ENCODE measurements at places on chromosomes 3 and 15.

DNA sequence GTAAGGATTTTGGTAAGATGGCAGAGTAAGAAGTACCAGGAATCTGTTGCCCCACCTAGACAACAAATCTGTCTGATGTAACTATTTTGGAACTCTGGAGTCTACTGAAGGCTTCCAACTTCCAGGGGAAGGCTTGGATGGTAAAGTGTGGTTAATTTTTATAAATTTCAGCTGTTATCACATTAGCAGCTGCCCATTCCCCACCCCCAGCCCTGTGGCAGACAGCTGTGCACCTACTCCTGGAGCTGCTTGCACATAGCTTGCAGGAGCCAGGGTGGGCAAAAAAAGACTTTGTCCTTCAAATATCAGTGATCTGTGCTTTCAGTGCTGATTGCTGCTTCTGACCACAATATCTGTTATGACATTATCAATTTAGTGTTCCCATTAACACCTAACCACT is 47.4 kb downstream of the FRMD5 start:
- DNase-seq: no peak

- no peak for DNase-seq
These were observed 92.3 kb downstream of the SMAD3 start for GRCh38 chr15:67157521-67158252.

GRCh38 chr3:157718800-157719199 is 215.6 kb upstream of the VEPH1 start:
- no peak for DNase-seq

GRCh38 chr3:196169836-196170240 is 41.4 kb downstream of the ZDHHC19 start:
- no peak for DNase-seq

GRCh38 chr15:79973456-79974195 is 2.6 kb upstream of the BCL2A1 start:
- DNase-seq: no peak

- no peak for DNase-seq
These were observed 534.9 kb downstream of the MECOM start for GRCh38 chr3:169128579-169128978.

- DNase-seq: no peak
These were observed 148.4 kb downstream of the B3GALNT1 start for GRCh38 chr3:160956785-160957184.

DNA sequence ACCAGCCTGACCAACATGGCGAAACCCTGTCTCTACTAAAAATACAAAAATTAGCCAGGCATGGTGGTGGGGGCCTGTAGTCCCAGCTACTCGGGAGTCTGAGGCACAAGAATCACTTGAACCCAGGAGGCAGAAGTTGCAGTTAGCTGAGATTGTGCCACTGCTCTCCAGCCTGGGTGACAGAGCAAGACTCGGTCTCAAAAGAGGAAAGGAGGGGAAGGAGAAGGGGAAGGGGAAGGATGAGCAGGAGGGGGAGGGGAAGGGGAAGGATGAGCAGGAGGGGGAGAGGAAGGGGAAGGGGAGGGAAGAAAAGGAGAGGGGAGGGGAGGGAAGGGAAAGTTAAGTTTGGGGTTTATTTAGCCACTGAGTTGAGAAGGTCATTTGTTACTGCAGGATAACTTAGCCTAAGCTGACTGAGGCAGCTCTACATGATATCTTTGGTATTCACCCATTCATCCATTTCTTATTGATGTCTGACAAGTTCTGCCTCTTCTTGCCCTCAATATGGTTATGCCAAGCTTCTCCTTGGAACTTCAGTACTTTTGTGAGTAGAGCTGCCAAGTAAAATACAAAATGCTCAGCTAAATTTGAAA is 15.9 kb upstream of the ABHD2 start:
- no peak for DNase-seq

- no peak for DNase-seq
These were observed 2.9 kb downstream of the KLHL24 start for GRCh38 chr3:183638101-183638852.

DNA sequence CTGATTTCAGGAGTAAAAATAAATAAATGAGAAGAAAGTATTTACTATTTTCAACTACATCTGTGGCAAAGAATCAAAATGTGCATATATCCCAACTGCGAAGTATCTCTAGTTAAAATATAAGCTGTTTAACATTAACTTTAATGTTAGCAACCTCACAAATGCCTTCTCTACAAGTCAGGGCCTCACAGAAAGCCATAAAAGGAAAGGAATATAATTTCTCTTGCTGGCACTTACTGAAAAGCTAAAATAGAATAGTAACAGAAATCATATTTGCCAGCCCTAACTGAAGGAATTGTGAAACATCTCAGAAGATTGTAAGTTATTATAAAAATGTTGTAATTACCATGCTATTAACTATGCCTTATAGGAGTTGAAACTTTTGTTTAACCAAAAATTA is 65.1 kb upstream of the MBNL1 start:
- DNase-seq: no peak

- no peak for DNase-seq
These were observed 74.1 kb downstream of the MESD start for GRCh38 chr15:80915472-80915871.
